C1 segment of cervical spinal cord (tissue), 14 donors: ENCODE measurements at places on chromosomes 16 and 17.

GRCh38 chr17:73291260-73291801 lies 20.5 kb downstream of the CDC42EP4 start:
- DNase-seq = no peak

GRCh38 chr16:26606381-26607150 lies 460.2 kb upstream of the C16orf82 start:
- DNase-seq = no peak

- no peak for DNase-seq
Observed at GRCh38 chr16:58318391-58318790, 23.6 kb upstream of the PRSS54 start.

- DNase-seq = peak; percentile 96
Observed at GRCh38 chr17:75632863-75633485, at the start of gene SMIM5. TSS of gene SMIM5 (plus strand) at chr17:75633434. CDS start at chr17:75640202, 6,768 bp downstream.

- no peak for DNase-seq
Observed at GRCh38 chr17:7912927-7913524, 3.1 kb downstream of the RNF227 start.

- DNase-seq = no peak
Observed at GRCh38 chr17:35901631-35902175, 21.5 kb upstream of the CCL5 start.

- no peak for DNase-seq
Observed at GRCh38 chr16:35308674-35309073, 1849.3 kb downstream of the TP53TG3F start.

- no peak for DNase-seq
Observed at GRCh38 chr17:72268431-72268830, 147.6 kb downstream of the SOX9 start.

DNA sequence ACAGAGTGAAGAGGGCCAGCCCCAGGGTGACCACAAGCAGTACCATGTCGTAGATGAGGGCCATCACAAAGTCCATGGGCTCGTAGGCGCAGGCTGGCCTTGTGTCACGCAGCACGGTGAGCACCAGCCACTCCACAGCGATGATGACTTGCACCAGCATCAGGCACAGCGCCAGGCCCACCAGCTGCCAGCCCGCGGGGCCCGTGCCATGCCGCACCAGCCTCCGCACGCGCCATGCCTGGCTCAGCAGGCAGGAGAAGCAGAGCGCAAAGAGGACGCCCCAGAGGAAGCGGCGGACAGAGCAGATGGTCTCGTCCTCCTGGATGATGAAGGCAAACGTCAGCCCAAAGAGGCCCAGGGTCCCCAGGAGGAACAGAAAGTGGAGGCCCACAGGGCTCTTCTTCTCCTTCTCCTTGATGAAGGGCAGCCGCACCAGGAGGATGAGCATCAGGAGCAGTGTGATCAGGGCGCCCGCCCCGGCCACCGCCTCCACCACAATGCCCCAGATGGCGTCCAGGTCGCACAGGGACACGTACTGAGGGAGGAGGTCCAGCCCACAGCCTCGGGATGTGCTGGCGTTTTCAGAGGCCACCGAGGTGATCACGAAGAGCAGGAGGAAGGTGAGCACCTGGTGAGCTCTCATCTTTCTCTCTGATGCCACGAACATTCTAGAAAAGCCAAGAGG lies 12.3 kb downstream of the GPRC5B start:
- DNase-seq = peak; percentile 56

- DNase-seq = no peak
Observed at GRCh38 chr17:27776882-27777624, 23.3 kb downstream of the NOS2 start.

DNA sequence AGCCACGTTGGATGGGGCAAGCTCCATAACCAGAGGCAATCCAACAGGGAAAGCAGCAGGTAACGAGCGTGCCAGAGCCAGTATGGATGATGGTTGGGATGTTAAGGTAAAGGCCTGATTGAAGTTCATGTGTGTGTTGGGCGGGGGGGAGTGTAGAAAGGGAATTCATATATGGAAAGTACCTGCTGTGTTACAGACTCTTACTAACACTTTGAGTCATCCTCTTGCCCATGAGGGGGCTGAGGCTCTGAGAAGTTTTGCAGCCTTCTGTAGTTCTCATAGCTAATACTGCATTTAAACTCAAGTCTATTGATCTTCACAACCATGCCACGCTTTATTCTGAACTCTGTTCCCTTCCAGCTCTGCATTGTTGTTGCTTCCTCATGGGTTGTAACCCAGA lies 28.5 kb downstream of the SYCE1L start:
- no peak for DNase-seq

- no peak for DNase-seq
Observed at GRCh38 chr17:69230939-69231338, 2.3 kb upstream of the ABCA10 start.

DNA sequence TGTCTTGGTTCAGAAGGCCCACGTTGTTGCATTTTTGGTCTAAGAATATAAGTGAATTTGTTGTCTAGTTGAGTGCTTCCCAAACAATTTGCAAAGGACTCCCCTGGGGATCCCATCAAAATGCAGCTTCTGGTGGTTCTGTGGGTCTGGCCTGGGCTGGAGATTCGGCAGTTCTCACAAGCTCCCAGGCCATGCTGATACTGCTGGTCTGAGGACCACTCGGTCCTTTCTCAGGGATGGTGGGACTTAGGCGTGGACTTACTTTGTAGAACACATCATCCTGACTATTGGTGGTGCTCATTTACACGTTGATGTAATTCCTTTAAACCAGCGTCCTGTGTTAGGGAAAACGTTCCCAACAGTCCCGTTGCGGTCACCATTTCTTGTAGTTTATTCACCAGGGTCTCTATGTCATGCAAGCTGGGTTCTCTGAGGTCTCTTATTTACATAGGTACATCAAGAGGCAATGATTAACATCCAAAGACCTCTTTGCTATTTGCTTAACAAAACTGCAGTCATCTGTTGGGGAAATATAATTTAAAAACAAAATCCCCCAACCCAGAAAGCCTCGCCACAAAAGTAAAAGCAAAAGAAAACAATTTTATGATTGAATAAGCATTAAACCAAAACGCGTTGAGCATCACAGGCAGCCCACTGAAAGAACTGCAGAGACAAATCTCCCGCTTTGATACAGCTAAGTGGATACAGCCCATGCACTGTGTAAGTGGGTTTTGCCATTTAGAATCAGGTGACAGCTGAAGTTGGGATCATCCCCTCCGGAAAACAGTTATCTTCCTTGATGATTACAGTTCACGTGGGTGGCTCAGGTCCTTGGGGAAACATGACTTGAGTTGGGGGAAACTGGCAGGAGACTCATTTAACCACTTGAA lies 39.0 kb upstream of the SEC14L1 start:
- DNase-seq = no peak

DNA sequence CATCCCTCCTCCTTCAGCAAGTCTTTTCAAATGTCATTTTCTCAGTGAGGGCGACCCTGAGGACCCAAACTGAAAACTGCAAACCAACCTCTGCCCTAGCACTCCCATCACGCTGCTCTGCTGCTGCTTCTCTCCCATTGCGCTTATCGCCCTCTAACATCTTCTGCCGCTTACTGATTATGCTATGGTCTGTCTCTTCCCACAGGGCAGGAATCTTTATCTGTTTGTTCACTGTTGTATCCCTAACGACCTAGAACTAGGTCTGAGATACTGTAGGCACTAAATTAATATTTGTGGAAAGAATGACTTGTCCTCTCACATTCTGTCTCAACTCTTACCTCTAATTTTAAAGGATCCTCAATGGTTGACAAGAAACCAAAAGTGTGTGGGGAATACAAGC lies 12.5 kb downstream of the ZSCAN32 start:
- no peak for DNase-seq

- no peak for DNase-seq
Observed at GRCh38 chr16:27633721-27634120, 83.8 kb downstream of the KATNIP start.

DNA sequence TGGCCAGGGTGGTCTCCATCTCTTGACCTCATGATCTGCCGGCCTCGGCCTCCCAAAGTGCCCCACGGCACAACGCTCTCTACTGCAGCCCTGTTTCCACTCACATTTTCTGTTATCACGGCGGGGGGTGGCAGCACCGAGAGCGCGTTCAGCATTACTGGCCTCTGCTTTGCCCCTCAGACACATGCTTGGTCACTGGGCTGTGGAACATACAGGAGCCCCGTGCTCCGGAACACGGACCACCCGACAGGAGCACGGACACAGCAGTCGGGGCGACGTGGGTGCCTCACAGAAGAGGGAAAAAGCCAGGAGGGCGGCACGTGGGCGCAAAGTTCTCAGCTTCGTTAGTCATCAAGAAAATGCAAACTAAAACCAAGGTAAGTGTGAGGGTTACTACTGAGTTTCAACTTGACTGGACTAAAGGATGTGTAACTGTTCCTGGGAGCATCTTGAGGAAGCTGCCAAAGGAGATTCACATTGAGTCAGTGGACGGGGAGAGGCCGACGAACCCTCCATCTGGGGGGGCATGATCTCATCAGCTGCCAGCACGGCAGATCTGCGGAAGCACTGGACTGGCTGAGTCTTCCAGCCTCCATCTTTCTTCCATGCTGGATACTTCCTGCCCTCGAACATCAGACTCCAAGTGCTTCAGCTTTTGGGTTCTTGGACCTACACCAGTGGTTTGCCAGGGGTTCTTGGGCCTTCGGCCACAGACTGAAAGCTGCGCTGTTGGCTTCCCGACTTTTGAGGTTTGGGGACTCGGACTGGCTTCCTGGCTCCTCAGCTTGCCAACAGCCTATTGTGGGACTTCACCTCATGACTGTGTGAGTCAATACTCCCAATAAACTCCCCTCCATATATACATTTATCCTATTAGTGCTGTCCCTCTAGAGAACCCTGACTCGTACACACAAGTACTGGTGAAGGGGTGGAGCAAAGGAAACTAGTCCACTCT lies 106.8 kb downstream of the ZNF778 start:
- DNase-seq = no peak

DNA sequence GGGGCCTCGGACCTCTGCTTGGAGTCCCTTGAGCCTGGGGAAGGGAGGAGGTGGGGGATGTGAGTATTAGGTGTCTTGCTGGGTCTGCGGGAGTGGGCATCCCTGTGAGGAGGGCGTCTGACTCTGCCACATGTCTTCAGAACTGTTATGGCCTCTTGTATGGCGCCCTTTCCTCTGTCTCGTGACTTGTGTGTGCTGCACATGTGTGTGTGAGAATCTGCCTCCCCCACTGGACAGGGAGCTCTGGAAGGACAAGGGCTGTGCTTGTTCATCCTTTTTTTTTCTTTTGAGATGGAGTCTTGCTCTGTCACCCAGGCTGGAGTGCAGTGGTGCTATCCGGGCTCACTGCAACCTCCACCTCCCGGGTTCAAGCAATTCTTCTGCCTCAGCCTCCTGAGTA lies 33.4 kb downstream of the ARHGAP23 start:
- DNase-seq = no peak
